ENCODE measurements at places on chromosomes 3 and 15.

DNA sequence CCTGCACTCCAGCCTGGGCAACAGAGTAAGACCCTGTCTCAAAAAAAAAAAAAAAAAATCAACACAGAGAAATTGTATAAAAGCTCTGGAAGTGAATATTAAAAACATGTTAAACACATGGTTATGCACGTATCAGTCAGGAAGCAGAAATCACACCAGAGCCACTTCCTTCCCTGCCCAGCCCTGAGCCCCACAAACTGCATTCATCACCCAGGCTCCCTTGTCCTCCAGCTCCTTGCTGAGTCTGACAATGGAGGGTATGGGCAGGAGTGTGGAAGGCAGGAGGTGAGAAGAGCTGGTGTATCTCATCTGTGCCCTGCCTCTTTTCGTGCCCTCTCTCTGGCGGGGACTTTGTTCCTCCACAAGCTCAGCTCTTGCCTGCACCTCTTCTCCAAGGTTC, 12.1 kb upstream of the LOXL1 start:
- DNase-seq: no peak

DNA sequence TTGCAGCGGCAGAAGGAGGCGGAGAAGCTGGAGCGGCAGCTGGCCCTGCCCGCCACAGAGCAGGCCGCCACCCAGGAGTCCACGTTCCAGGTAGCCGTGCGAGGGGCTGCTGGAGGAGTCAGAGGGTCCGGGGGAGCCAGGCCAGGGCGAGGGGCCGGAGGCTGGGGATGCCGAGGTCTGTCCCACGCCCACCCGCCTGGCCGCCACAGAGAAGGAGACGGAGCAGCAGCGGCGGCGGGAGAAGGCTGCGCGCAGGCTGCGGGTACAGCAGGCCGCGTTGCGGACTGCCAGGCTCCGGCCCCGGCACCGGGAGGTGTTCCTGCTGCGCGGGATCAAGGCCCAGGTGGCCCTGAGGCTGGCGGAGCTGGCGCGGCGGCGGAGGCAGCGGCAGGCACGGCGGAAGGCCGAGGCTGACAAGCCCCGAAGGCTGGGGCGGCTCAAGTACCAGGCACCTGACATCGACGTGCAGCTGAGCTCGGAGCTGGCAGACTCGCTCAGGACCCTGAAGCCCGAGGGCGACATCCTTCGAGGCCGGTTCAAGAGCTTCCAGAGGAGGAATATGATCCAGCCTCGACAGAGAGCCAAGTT, 625.0 kb downstream of the MCTP2 start:
- DNase-seq: no peak

GRCh38 chr15:39690881-39691634, 91.6 kb downstream of the FSIP1 start:
- DNase-seq: no peak

GRCh38 chr3:177144922-177145321, 52.4 kb downstream of the TBL1XR1 start:
- no peak for DNase-seq

GRCh38 chr15:60221356-60221755, 176.4 kb downstream of the ANXA2 start:
- DNase-seq: no peak

- no peak for DNase-seq
Measured at GRCh38 chr3:146020969-146021368, 140.0 kb downstream of the PLOD2 start.

GRCh38 chr3:104108522-104108921, 1258.2 kb upstream of the ALCAM start:
- DNase-seq: no peak

DNA sequence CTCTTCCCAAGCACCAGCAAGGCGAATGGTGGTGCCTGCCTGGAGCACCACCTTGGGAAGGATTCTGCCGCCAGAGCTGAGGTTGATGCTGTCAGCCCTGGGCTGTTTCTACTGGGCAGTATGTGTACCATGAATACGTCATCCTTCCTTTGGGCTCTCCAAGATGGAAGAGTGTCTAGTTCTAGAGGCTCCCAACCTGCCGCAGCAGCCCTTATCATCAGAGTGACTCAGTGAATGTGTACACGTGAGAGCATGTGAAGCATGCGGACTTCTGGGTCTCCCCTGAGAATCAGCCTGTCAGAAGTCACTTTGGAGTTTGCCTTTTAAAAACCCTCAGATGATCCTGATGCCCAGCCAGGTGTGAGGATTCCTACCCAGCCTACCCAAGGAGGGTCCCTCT, 20.9 kb downstream of the PLA2G4D start:
- DNase-seq: no peak

All from NCI-H1092 (cell line).